ENCODE measurements at places on chromosomes 11 and 22.

DNA sequence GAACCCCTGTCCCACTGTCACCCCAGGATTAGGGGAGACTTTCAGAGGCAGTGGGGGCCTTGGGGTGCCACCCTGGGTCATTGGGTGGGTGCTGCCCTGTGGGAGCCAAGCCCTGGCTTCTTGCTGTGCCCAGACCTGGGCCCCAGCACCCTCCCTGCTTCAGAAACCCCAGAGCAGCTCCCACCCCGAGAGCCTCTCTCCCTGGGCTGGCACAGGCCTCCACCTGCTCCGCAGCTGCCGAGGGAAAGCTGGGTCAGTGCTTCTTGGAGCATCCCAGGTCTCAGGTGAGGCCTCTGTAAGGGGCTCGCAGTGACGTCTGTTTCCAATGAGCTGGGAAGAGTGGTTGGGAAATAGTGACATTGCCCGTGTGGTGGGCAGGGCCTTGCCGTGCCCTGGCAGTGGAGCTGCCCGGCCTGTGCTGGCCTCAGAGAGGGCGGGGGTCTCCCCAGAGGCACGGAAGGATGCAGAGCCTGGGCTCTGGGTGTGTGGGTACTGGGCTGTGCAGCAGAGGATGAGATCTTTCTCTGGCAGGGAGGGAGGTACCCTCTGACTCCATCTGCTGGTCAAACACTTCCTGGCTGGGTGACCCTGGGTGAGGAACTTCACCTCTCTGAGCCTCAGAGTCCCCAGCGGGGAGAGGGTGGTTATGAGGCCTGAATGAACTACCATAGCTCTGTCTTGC, 23.0 kb downstream of the C22orf23 start:
- DNase-seq: peak; percentile 56

GRCh38 chr11:87083029-87083428, 45.3 kb downstream of the TMEM135 start:
- DNase-seq: no peak

GRCh38 chr11:93729129-93729616, 12.1 kb downstream of the TAF1D start:
- DNase-seq: no peak

DNA sequence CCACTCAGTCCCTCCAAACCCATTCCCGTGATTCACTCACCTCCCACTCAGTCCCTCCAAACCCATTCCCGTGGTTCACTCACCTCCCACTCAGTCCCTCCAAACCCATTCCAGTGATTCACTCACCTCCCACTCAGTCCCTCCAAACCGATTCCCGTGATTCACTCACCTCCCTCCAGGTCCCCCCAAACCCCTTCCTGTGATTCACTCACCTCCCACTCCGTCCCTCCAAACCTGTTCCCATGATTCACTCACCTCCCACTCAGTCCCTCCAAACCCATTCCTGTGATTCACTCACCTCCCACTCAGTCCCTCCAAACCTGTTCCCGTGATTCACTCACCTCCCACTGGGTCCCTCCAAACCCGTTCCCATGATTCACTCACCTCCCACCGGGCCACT, 639.6 kb downstream of the BRD1 start:
- DNase-seq: peak; percentile 17

GRCh38 chr11:86574493-86575207, 97.8 kb downstream of the ME3 start:
- no peak for DNase-seq

DNA sequence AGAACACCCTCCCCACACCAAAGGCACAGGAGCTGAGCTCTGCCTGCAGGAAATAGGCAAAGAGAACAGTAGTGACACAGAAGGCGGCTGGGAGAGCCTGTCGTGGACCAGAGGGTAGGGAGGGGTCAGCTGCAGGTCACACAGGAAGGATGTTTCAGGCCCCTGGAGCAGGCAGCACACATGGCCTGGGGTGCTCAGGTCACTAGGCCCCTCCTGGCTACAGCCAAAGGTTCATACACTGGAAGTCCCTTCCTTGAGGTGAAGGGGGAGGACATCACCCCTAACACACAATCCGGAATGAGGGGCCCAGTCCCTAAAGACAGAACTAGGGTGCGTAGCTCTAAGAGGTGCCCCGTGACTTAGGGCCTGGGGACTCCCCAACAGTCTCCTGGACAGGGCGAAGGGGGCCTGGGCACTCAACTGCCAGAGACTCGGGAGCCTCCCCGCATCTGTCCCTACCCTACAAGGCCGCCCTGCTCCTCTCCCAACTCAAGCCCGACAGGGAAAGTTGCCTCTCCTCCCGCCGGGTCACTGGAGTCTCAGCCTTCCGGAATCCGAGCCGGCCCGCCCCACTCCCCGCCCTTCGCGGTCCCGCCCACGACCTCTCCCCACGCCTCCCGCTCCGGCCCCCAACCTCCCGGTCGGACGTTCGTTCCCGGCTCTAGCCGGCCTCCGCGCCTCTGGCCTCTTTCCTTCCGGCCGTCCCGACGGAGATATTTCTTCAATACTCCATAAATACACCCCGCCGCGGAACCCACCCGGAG, at the start of gene CYB5R2:
Gene CYB5R2, minus strand, starts transcription at position 541 of the 764 bp plus-strand sequence. CDS start 675 bp downstream, outside the sequence.
- peak; percentile 65 for DNase-seq

DNA sequence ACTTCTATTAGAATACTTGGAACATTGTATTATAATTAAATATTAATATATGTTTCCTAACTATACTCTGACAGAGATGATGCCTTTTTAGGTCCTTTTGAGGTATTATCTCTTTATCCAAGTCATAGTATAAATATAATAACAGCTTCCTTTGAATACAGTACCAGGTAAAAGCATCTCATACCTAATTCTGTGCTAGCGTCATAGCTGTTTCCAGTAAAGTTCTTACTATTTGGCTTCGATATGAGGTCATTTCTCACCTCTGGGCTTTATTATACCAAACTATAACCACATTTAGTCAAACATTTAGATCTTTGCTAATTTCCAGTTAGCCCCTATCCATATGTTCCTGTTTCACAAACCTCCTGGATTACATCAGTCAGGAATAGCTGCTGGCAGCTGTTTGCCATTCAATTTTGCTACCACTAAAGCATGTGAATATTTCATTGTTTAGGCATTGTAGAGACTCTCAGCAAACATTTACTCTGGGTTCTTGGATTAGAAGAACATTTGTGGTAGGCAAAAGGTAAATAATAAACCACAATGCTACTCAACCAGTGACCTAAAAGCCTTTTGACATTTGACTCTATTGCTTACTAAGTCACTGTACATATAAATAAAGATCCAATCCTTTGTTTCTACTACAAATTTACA, 255.1 kb downstream of the TTC28 start:
- no peak for DNase-seq

GRCh38 chr22:50215297-50216054, 14.7 kb downstream of the SELENOO start:
- DNase-seq: no peak

GRCh38 chr11:102806296-102806695, 8.3 kb upstream of the MMP1 start:
- DNase-seq: no peak

DNA sequence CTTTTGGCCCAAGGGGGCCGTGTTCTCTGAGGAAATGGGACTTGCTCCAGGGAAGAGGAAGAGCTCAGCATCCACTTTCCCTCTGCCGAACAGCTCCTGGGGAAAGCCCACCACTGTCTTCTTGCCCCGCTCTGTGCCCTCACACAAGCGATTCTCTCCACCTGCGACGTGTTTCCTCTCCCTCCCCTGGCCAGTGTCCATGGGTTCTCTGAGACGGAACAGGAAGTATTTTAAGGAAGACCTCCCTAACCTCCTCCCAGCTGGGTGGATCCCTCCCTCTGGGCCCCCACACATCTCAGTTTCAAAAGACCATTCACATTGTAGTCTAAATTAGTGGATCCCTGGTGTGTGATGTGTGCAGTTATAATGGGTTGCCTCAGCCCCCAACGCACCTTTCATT, 1.6 kb downstream of the TP53AIP1 start:
- DNase-seq: no peak

DNA sequence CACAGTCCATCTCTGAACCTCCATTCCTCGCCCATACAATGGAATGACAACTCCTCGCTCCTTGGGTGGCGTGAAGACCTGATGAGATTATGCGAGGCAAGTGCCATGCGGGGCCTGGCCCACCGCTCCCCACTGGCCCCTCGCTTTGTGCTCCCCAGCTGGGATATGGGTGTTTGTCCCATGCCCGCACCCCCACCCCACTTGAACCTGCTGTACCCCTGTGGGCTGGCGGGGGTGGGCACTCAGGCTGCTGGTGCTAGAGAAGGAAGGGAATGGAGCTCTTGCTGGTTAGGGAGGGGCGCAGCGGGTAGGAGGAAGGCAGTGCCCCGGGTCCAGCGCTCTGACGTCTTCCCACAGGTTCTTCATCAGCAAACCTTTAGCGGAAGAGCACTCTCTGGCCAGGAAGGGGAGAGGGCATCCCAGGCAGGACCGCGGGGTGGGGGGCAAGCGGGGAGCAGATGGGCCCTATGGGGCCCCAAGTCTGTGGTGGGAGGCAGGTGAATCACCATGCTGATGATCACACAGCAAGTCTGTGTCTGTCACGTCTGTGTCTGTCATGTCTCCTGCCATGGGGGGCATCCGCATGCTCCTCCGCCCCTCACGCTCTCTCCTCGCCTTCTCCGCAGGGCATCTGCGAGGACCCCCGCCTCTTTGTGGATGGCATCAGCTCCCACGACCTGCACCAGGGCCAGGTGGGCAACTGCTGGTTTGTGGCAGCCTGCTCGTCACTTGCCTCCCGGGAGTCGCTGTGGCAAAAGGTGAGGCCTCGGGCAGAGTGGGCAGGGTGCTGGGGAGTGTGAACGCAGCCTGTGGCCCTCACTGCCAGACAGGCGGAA, 9.4 kb upstream of the OMP start:
- DNase-seq: no peak

DNA sequence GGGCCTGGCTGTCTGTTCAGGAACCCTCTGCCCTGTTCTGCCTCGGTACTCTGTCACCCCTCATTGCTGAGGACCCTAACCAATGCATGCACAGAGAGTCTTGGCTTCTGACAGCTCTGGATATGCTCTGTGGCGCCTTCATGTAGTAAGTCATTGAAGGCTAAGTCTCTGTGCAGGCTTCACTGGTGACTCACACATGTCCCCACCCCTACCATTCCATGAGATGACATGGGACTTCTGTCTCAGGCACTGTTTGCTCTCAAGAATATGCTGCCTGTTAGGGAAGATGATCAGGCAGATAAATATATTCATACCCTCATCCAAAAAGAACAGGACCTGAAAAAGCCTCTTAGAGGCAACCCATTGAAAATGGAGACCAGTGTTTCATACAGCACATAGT, 43.6 kb upstream of the HORMAD2 start:
- no peak for DNase-seq

- no peak for DNase-seq
Observed at GRCh38 chr11:94181526-94181925, 52.9 kb downstream of the PANX1 start.

DNA sequence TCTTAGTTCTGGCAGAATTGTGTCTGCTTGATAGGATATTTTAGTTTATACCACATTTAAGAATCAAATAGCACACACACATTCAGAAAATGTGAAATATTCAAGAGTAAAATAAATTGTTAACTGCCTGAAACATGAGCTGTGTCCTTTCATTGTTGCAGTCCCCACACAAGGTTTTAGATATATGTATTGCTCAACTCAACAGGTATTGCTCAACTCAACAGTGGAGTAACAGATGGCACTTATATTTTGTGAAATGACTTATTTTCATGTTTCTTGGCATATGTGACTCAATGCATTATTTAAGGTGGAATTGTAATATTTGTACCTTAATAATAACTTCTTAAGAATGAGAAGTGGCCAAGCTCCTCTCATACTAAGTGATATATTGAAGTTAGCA, 760.3 kb downstream of the CNTN5 start:
- DNase-seq: no peak

GRCh38 chr11:12129227-12129626, 18.8 kb downstream of the MICAL2 start:
- no peak for DNase-seq

DNA sequence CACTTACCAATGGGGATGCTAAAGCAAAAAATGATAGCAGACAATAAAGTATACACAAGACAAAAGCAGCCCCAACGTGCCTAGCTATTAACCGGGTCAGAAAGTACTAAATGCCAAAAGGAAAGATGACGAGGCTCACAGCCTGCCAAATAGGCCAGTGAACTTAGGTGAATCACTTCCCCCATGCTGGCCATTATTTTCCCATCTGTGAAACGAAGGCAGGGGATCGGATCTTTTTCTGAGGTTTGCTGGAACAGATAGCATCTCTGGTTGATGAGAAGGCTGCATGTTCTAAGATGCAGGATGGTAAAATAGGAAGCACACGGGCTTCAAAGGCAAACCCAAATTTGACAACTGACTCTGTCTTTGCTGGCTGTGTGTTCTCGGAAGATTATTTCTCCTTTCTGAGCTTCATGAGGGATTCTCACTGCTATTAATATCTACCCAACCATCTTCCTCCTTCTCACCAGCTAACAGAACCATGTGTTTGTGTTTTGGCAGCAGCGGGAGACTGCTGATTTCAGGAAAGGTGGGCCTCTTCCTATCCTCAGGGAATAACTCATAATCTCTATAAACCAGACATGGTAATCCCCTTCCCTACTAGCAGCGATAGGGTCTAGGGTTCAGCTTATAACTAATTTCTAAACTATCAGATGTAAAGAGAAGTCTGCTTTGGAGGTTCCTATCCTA, 390.7 kb downstream of the LARGE1 start:
- no peak for DNase-seq

DNA sequence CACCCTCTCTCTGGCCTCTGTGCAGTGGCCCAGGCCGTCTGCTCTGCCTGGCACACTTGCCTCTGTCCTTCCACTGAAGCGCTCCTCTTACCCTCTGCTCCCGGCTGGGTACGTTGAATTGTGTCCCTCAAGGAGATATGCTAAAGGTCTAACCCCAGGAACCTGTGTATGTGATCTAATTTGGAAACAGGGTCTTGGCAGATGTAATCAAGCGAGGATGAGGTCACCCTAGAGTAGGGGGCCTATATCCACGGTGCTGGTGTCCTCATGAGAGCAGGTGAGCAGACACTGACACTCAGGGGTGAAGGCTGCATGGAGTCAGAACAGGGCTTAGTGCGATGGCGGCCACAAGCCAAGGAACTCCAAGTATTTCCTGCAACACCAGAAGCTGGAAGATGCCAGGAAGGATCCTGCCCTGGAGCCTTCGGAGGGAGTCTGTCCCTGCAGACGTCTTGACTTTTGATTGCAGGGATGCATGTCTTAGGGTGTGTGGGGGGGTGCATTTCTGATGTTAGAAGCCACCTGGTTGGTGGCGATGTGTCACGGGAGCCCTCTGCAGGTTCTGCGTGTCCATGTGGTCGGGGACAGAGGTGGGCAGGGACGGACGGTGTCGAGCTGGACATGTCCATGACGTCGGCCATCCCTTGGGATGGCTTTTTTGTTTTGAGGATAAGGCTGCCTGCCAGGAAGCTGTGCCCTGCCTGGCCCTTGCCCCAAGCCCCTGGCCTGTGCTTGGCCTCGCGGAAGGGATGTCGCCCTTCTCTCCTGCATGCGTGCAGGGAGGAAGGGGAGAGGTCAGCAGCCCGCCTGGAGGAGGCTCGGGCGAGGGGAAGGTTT, 68.6 kb downstream of the LRP5 start:
- no peak for DNase-seq

All from Ammon's horn (tissue), 1 donor.